ENCODE measurements at places on chromosomes 2 and 18. TPM values are rescaled to one million over a fixed set of nuclear protein-coding genes. Genes with fewer than 3 reads are reported as not detected.

Gene ANKRD30B
- 1.4 TPM for total RNA-seq

Gene TRIM54
- not detected for total RNA-seq

Gene SULT1C2
- 2.5 TPM for total RNA-seq

Gene AQP12A
- total RNA-seq, result not detected

Gene C2orf78
- not detected for total RNA-seq

Data from A375 (cell line).